Esophagus squamous epithelium (tissue), 5 donors: ENCODE measurements at places on chromosomes 11 and 22.

DNA sequence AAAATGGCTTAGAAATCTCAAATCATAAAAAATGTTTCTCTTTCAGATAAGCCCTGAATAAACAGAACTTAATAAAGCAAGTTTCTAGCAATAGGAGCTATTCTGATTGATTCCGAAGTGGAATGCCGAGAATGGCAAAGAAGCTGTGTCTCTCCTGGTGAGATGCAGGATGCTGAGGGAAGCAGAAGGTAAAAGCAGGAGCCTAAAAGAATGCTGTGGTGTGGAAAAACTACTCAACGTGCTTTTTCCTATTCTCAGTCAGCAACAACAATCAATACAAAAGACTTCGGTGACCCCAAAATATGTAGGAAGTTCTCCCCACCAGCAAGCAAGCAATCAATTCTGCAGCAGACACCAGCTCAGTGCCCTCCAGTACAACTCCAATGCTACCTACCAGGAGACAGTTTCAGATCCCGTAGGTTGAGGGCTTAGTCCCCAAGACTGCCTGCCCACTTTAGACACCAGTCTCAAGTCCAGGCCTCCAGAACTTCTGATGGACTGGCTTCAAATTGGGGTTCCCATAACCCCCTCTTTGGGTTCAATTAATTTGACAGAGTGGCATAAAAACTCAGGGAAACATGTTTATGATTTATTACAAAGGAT is 6.6 kb downstream of the CTSC start:
- DNase-seq: no peak

- no peak for DNase-seq
These were observed 537.7 kb downstream of the BUD13 start for GRCh38 chr11:116234989-116235568.

DNA sequence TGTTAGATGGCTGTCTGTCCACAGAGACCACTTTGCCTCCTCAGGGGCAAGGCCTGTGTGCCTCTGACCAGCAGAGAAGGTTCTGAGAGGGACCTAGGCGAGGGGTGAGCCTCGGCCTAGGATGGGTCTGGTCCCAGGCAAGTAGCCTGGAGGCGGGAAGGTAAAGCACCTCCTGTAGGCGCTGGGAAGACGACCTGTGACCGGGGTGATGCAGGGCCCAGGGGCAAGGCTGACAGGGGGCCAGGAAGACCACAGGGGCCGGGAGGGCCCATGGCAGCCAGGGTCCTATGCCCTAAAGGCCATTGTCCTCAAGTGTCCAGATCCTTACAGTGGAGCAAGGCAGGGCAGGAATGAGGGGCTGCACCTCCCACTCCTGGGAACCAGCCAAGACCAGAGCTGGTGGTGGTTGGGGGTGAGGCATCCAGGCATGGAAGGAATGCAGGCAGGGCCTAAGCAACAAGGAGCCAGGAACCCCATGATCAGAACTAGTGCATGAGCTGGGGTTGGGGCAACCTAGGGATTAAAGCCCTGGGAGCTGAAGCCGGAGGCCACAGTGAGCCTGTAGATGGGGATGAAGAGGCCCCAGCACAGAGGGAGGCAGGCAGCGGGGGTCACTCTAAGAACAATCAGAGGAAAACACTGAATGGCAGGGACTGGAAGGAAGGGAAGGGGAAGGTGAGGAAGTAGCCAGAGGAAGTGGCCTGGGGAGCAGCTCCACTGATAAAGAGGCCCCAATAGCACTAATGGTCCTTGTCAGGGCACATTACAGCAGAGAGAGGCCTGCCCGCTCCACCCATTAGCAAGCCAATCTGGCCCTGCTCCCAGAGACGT is 32.9 kb upstream of the KLHL35 start:
- DNase-seq: no peak

DNA sequence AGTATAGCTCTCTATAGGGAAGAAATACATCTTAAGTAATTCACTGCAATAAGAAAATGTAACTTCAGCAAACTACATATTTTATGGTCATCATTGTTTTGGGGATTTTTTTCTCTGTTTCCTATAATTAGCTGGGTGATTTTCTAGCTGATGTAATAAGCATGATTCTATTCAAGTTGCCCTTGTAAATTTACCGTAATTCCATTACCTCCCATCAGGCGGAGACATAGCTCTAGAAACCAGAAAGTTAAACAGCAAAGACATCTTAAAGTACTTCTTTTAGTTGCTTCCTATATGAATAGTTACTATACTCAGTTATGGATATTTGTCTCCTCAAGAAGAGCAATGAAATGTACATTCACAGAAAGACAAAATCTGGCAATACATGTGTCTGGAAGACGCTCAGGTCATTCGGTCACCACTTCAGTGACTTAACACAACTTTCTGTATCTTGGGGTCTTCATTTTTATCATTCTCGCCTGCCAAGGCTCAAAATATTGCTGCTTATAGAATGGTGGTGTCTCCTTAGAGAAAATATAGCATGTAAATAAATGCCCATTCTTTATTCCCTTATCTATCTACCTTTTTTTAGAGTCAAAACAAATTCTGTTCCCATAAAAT is 239.9 kb upstream of the ZC3H12C start:
- DNase-seq: no peak

DNA sequence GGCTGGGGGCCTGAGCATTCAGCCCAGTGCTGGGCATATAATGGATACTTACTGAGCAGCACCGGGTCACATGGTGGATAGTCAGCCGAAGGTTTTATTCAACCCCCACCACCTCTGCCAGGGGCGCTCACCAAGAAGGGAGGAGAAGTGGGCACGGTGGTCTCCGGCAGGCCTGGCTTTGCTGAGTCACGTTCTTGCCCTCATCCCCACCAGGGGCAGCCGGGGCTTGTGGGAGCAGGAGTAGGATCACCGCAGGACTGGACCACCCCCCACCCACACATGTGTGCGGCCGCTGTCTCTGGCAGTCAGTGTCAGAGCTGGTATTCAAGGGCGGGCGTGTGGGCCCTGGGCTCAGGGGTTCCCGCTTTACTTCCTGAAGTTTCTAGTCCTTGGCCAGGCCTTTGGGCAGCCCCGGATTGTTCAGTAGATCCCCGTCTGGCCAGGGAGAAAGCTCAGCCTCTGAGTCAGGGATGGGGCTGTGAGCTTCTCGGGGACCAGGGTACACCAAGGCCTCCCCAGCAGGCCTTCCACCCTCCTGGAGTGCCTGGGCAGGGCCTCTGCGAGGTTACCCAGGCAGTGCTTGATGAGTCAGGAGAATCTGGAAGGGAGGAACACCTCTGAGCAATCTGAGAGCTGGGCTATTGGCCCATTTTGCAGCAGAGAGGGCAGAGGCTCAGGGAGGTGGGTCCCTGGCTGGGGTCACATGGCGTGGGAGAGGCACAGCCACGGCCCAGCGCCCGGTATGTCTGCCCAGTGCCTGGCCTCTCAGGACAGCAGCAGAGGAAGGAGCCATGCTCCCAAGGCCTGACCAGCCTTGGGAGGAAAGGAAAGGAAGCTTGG is 60.6 kb downstream of the RTL6 start:
- no peak for DNase-seq
